ENCODE measurements at places on chromosomes 5 and 9.

DNA sequence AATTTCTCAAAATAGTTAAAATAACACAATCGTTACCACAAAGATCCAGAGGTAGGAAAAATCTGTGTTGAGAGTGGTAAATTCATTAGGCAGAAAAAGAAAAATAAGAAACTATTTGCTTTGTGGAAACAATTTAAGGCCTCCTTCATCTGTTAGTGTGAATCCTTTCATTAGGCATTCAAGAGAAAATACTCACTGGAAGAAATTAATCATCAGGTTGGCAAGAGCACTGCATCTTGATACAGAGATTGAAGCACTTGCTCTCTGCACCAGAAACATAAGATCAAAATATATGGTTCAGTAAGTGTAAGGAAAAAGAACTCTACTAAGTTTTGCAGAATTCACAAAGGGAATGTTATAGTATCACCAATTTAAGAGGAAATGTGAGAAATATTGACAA, 44.4 kb downstream of the TTC39B start:
- DNase-seq: no peak

DNA sequence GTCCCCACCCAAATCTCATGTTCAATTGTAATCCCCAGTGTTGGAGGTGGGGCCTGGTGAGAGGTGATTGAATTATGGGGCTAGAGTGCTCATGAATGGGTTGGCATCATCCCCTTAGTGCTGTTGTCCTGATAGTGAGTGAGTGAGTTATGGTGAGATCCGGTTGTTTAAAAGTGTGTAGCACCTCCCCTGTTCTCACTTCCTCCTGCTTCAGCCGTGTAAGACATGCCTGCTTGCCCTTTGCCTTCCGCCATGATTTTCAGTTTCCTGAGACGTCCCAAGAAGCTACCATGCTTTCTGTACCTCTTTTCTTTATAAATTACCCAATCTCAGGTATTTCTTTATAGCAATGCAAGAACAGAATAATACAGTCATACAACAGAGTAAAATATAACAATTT, 742 bp upstream of the LECT2 start:
- no peak for DNase-seq

DNA sequence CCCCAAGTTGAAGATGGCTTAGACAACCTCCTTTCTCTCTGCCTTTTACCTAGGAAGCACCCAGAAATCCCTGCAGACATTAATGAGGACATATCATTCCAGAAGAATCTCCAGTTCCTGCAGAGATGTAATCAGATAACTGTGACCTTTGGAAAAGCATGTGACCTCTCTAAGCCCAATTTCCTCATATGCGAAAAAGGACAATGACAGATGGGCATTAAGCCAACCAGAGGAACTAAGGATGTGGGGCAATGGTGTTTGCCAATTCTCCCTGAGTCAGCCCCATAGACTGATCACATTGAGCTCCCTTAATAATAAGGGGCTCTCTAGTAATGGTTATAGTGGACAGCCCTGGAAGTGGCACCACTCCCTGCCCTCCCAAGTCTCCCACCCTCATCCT, 10.1 kb upstream of the FOXI1 start:
- DNase-seq: no peak

GRCh38 chr9:83247732-83248131, 184.8 kb upstream of the RASEF start:
- DNase-seq: no peak

- no peak for DNase-seq
Measured at GRCh38 chr9:102778746-102779145, 216.4 kb upstream of the CYLC2 start.

- DNase-seq: no peak
Measured at GRCh38 chr5:1106385-1107166, 5.3 kb downstream of the SLC12A7 start.

- DNase-seq: no peak
Measured at GRCh38 chr9:7118633-7119032, 360.9 kb downstream of the KDM4C start.

GRCh38 chr9:99606957-99607356, 214.7 kb upstream of the NR4A3 start:
- no peak for DNase-seq

DNA sequence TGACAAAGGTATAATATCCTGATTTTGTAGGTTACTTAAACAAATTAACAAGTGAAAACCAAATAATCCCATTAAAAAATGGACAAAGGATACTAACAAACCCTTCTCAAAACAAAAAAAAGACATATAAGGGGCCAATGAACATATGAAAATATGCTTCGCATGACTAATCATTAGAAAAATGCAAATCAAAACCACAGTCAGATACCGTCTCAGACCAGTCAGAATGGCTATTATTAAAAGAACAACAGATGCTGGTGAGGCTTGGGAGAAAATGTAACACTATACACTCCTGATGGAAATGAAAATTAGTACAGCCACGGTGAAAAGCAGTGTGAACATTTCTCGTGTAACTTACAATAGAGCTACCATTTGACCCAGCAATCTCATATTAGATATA, 1542.2 kb upstream of the CDH9 start:
- no peak for DNase-seq

- DNase-seq: peak; percentile 3
Measured at GRCh38 chr5:164504141-164504772, 998.8 kb downstream of the MAT2B start.

DNA sequence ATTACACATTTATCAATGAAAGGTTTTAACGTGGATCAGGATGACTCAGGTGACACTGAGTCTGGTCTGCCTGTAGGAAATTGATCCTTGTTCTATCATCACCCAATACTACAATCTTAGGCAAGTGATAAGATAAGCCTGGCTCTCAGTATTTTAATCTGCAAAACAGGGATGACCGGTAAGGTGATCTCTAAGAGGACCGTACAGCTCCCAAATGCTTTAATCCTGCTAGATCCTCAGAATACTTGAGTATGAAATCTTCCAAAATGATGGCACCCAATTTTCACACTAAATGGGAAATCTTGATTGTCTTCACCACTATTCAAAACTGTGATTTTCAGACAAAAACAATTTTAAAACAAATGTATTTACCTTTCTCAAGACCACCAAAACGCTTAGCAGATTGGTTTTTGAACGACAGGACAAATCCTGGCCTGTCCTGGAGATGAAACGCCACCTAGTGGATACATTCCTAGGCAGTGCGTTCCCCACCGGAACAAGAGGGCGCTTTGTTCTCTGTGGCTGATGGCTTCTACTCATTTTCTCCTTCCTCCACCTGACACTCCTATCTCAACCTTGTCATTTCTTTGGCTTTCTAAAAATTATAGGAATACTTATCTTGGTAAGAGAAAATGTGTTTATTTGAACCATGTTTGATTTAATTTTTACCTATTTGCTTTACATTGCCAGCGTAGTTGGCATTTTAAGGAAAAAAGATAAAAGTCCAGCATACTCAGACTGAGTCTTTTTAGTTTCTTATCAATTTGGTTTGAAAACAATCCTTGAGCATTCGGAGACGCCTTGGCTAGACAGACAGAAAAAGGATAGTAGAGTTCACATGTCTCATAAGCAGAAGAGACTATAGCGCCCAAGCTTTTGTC, 41.2 kb upstream of the VCAN start:
- no peak for DNase-seq

GRCh38 chr5:4773827-4774317, 366.3 kb upstream of the ADAMTS16 start:
- no peak for DNase-seq

GRCh38 chr9:68546596-68547390, 6.1 kb upstream of the TMEM252 start:
- DNase-seq: peak; percentile 68

DNA sequence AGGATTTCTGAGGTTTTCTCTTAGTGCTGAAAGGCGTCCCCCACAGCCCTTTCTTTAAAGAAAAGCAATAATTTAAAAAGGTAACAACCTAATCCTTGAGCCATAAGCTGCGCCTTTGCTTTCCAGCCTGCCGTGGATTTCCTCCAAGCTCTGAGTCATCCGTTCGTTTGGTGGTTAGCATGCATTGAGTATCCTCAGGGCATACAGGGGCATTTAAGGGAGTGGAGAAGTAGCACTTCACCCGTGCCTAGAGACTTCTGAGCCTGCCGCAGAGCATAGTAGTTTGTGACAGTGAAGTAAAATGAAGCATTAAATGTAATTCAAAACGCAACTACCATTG, 892 bp upstream of the TNC start:
- DNase-seq: no peak

DNA sequence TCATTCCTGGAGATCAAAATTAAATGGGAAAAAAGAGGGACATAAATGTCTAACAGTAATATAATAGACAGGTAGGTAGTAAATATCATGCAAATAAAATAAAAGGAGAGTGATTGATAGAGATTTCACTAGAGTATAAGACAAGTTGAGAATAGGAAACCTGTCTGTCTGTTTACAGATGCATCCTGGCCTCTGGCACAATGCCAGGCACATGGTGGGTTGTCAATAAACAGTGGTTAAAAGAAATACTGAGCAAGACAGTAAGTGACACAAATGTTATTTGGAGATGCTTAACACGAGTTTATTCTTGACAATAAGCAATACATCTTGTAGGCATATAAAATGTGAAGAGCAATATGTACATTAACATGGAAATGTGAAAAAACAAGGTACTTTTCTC, 33.3 kb downstream of the RICTOR start:
- no peak for DNase-seq

GRCh38 chr5:40030661-40031060, 605.9 kb upstream of the DAB2 start:
- DNase-seq: no peak

DNA sequence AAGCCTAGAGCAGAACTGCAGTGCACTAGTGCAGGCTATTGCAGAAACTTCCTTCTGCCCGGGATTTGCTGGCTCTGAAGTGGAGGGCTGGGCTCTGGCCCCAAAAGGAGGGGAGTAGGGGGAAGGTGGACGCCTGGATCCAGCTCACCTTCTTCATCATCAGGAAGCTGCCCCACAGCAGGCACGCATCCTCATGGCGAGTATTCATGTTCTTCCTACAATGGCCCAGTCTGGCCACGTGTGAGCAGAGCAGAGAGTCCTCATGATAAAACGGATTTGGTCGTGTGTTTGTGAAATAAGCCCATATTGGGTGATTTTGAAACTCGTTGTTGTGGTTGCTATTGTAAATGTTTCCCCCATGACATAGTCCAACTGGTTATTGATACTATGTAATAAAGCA, 8.2 kb upstream of the GLIPR2 start:
- DNase-seq: no peak

- no peak for DNase-seq
Measured at GRCh38 chr9:133971981-133972941, 19.9 kb downstream of the VAV2 start.

DNA sequence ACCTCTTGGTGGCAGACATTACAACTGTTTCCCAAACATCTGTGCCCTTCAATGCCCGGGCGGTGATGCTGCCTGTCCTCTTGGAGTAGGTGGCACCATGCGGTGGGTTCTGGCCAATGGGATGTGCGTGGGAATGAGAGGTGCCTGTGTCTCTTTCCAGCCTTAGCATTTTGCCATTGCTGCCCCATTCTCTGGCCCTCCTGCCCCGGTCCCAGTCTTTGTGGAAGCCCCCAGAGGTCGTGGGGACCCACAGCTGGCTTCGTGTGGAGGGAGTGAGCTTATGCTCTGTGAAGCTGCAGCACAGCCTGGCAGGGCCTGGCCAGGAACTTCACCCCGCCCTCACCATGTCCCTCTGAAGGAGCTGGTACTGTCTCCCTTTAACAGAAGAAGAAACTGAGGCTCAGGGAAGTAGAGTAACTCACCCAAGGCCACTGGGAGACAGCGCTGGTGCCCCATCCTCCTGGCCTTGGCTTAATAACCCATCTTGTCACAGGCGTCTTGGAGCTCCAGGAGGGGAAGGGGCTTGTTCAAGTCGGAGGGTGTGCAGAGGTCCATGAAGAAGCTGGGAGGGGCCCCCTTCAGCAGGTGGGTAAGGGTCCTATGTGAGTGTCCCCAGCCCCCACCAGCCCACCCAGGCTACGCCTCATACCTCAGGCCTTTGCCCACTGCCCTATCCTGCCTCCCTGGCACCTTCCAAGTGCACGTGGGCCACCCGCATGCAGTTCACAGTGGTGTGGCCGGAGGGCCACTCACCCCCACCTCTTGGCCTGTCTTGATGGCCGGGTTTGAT, 173.6 kb downstream of the GAPVD1 start:
- DNase-seq: no peak

DNA sequence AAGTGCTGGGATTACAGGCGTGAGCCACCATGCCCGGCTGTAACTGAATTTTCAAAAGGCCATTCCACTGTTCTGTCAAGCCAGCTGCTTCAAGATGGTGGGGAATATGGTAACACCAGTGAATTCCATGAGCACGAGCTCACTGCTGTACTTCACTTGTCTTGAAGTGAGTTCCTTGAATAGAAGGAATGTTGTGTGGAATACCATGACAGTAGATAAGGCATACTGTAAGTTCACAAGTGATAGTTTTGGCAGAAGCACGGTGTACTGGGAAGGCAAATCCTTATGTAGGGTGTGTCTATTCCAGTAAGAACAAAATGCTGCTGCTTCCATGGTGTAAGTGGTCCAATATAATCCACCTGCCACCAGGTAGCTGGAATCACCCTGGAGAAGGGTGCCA, 6.6 kb upstream of the PRXL2C start:
- DNase-seq: no peak

GRCh38 chr5:99315413-99316183, 386.8 kb upstream of the CHD1 start:
- DNase-seq: no peak

- no peak for DNase-seq
Measured at GRCh38 chr9:96567203-96567700, 52.4 kb downstream of the CDC14B start.

- DNase-seq: no peak
Measured at GRCh38 chr5:114249823-114250222, 112.0 kb upstream of the KCNN2 start.

GRCh38 chr9:404234-404633, 189.6 kb downstream of the DOCK8 start:
- no peak for DNase-seq

DNA sequence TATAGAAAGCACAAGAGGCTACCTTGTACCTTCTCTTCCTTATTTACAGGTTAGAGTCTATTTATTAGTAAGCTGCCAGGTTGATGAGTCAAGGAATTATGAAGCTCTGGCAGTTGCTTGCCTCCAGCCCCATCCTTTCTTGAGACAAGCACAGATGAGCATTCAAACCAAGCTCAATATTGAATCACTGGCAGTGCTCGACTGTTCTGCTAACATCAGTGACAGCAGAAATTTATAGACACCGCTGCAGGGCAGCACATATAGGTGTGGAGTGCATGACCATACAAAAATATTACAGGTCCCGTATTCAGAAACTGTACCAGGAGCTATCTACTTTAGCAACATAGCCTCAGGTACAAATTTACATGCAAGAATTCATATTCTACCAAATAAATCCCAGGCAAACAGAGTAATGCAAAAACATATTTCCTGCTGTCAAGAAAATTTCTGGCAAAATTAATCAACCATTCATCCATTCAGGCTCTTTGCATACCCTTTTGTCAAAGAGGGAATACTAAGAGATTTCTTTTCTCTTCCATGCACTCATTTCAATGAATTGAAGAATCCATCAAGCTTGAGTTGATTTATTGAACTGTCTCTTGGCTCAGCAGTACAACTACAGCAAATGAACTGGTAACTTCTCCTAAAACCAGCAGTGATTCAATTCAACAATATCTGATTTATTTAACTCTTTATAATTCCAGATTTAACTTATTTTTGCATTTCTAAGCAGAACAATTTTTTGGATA, 26.9 kb upstream of the PCA3 start:
- DNase-seq: no peak

Measured in GM06990 (cell line).